ENCODE measurements at places on chromosomes 7 and 10.

DNA sequence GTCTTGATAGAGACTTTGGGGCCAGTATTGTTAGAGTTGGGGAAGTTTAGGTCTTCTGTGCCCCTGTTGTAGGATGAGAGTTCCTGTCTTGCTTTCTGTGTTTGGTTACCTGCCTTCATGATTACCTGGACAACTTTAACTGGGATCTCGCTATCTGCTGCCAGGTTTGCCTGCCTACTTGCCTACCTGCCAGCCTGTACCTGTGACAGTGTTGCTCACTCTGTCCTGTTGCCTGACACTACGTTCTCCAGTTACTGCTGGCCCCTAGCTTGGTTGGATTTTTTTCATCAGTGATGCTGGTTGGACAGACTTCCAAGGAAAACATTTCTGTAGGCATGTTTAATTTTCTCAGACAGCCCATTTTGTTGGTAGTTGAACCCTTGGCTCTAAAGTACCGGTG, 48.4 kb downstream of the PPP1R9A start:
- DNase-seq, result no peak

GRCh38 chr7:121267612-121268011, 61.2 kb upstream of the WNT16 start:
- DNase-seq, result no peak

DNA sequence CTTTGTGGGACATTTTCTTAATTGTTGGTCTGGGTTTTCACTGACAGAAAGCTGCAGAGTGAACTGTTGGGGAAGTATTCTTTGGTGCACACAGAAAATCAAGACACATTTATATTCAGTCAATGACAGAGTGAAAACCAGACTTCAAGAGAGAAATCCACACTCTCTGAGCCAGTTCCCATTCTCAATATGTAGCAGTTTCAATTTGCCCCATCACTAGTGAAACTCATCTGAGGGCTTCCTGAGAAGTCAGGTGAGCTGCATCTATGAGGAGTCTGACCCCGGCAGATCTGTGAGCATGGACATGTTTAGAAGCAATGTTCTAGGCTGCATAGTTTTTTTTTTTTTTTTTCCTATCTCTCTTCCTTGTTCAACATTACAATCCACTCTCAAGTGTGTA, 163.7 kb upstream of the AHR start:
- no peak for DNase-seq

- peak; percentile 90 for DNase-seq
Observed at GRCh38 chr7:5694912-5695726, 86.3 kb downstream of the RNF216 start.

DNA sequence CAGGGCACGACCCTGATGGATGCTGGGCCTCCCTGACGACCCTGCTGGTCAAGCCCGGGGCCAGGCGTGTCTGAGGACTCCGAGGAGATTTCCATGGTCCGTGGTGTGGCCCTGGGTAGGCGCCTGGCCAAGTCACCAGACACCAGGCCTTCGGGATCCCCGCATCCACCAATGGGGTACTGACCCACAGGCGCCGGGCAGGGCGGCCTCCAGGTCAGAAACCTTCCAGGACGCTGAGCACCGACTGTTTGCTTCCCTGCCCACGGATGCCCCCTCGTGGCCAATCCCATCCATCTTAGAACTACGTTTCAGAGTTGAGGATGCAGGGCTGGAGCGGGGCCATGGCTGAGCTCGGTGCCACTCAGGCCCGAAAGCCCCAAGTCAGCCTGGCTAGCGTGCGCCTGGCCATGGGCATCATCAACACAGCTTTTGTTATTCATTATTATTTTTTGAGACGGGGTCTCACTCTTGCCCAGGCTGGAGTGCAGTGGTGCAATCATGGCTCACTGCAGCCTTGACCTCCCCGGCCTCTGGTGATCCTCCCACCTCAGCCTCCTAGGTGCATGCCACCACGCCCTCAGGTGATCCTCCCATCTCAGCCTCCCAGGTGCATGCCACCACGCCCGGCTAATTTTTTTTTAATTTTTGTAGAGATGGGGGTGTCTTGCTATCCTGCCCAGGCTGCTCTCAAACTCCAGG, 7.1 kb upstream of the AMZ1 start:
- peak; percentile 48 for DNase-seq

DNA sequence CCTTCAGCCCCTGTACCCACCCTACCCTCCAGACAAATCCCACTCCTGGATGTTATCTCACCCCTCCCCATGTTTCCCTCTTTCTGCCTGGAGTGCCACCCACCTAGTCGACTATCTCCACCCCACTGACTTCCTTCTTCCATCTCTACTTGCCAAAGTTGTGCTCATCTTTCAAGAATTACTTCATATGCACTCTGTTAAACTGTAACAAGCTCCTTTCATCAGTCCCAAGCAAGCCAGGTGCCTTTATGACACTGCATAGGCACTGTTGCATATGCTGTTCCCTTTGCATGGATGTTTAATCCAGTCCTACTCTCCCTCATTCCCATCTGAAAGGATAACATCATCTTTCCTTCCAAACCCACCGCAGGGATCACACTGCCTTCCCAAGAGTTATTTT, 8.9 kb upstream of the CDK1 start:
- DNase-seq, result no peak

- no peak for DNase-seq
Observed at GRCh38 chr7:152624228-152624627, 51.7 kb downstream of the XRCC2 start.

- no peak for DNase-seq
Observed at GRCh38 chr7:30476459-30477145, 2.0 kb downstream of the NOD1 start.

- no peak for DNase-seq
Observed at GRCh38 chr10:2761971-2762370, 305.4 kb upstream of the PFKP start.

DNA sequence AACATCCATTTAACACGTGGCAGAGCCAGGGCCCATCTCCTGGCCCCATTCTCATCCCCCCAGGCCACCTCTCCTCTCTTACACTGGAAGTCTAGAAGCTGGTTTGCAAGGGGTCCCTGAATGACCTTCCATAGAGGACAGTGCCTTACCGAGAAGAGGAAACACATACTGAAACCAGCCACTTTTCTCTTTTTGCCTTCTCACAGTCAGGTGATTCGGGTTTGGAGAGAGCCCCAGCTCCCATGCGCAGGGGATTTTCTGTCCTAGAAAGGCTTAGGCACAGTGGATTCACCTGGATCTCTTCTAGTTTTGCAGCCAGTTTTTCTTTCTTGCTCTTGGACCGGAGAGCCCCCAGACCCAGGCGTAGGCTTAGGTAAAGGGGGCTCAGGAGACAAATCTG, 334.1 kb upstream of the C7orf33 start:
- no peak for DNase-seq

DNA sequence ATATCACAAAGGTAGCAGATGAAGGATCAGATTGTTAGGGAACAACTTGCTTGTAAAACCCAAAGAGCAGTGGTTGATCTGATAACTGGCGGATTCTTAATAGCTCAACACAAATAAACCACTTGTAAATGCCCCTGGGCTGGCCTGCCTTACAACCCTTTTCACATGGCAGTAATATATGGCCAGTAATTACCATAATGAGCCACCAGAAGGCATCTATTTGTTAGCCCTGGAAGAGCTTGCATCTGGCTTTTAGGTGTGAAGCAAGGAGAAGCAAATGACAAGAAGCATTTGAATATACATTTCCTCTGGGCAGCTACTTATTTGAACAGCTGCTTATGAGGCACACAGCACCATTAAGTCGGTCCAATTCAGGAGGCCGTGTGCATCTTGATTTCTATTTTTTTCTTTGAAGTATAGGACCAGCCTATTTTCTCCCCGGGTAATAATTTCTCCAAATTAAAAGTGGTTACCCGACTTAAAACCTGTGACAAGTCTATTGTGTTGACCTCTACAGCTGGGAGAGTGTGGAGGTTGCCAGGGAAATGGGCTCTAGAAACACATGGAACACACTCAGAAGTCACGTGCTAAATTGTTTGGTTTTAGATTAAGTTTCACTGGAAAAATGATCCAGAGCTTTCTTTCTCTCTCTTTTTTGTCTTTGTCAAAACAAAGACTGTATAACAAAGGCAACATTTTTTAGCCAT, 113.4 kb downstream of the SEM1 start:
- DNase-seq, result no peak

- no peak for DNase-seq
Observed at GRCh38 chr10:102777711-102778453, 34.1 kb downstream of the WBP1L start.

DNA sequence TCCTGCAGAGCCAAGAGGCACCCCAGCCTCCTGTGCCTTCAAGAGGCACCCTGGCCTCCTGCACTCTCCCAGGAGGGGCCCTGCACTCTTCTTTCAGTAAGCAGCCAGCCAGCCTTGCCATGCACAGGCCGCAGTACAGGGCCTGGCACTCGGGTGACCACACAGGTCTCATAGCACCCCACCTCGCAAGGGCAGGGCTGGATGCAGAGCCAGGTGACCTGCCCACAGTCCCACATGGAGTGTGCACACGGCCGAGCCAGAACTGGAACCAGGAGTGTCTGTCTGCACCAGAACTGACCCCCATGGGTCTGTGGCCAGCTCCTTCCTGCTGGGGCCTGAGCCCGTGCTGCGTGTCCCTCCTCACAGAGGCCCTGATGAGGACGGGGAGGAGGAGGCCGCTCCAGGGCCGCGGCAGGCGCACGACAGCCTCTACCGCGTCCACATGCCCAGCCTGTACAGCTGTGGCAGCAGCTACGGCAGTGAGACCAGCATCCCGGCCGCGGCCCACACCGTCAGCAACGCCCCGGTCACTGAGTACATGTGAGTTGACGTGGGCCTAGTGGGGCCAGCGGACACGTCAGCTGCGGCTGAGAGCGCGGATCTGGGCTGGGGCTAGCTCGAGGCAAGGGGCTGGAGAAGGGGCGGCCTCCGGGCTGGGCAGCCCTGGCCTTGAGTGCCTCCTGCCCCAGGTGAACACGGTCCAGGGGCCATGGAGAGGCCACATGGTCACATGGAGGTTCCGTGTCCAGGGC, 26.3 kb downstream of the TTYH3 start:
- DNase-seq, result no peak

GRCh38 chr10:119468542-119469324, 73.8 kb downstream of the RGS10 start:
- no peak for DNase-seq

- DNase-seq, result no peak
Observed at GRCh38 chr10:60894786-60895185, 49.2 kb downstream of the RHOBTB1 start.

GRCh38 chr10:29647478-29647877, 12.7 kb upstream of the SVIL start:
- DNase-seq, result no peak

DNA sequence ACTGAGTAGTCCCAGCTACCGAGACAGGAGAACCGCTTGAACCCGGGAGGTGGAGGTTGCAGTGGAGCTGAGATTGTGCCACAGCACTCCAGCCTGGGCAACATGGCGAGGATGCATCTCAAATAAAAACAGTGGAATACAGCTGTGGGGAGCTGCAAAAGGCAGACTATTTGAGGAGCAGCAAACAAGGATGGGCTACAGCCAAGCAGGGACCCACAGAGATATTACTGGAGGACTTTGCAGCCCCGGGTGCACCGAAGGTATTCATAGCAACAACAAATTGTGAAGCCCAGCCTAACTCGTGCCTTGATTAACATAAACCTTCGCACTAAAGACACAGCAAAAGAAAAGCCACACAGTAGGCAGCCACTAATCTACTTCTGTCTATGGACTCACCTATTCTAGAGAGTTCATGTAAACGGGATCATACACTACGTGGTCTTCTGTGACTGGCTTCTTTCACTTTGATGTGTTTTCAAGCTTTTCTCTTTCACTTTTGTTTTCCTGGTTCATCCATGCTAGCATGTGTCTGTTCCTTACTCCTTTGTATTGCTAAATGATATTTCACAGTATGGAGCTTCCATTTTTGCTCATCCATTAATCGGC, 34.0 kb downstream of the PODXL start:
- DNase-seq, result no peak

DNA sequence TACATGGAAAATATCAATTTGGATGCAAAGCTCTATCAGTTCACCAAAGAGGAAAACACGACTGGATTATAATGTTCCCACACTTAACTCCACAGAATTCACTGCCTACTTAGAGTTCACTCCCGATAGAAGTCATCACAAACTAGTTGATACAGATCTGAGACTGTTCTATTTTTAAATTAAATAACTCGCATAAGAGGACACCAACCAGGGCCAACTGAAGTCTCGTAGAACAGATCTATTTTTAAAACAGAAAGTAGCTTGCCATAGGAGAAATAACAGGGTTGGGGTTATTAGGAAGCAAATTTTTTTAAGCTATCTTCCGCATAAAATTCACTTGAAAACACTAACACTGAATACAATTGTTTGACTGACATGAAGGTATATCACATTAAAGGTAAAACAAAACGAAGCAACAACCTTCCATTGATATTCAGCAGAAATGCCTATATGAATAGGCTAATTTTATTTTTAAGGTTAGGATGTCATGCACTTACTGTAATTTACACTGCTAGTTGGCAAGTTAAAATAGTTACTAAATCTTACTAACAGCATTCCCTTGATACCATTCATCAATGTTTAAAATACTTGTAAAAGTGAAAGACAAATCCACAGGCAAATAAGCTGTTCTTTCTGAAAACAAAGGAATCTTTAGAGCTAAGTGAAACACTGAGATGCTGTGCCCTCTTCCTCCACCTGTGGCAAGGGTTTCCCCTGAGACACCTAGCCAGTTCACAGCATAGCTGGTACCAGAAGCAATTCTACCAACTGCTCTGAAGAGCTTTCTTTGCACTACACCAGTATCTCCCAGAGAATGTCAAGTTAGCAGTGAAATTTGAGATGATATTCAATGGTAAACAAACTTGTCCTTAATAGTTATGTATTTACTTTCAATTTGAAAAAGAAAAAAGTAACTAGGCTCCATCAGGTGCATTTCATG, 186.7 kb upstream of the ANK3 start:
- DNase-seq, result no peak

GRCh38 chr10:26776258-26776657, 78.8 kb downstream of the PDSS1 start:
- no peak for DNase-seq

DNA sequence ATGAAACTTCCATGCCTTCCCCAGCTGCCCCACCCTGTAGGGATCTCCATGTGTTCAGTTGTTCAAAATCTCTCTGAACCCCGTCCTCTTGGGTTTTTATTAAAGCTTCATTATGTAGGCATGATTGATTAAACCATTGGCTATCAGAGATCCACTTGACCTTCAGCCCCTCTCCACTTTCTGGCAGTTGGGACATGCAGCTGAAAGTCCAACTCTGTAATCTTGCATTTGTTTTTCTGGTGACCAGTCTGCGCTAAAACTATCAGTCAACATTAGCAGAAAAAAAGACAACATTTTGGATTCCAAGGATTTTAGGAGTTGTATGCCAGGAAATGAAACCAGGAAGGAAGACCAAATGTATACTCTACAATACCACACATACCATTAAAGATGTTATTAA, 1115.1 kb downstream of the XPNPEP1 start:
- no peak for DNase-seq

GRCh38 chr7:18541181-18541870, 45.8 kb downstream of the HDAC9 start:
- peak; percentile 88 for DNase-seq

GRCh38 chr10:90179696-90180407, 478.5 kb downstream of the KIF20B start:
- no peak for DNase-seq
